ENCODE measurements at places on chromosomes 7 and 10. TPM values are rescaled to one million over a fixed set of nuclear protein-coding genes. Genes with fewer than 3 reads are reported as not detected.

DNA sequence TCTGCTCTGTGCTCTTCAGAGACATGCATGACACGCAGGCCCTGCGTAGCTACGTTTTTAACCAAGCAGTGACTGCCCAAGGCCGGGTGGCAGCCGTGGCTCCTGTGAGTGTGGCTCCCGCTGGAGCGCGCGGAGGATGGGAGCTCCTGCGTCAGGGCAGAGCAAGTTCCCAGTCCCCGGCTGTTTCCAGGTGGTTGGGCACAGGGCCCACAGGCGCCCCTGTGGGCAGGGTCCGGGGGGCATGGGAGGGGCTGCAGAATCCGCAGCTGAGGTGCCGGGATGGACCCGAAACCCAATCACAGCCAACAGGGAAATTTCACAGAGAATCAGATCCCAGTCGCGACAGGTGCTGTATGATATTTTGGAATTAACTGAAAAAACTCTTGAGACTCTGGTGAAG is 9.8 kb downstream of the NKX6-2 start:
- no peak for DNase-seq

TRPV5 gene
- polyA plus RNA-seq: not detected

- no peak for DNase-seq
These were observed 94.1 kb downstream of the SH3PXD2A start for GRCh38 chr10:103761075-103761920.

DNA sequence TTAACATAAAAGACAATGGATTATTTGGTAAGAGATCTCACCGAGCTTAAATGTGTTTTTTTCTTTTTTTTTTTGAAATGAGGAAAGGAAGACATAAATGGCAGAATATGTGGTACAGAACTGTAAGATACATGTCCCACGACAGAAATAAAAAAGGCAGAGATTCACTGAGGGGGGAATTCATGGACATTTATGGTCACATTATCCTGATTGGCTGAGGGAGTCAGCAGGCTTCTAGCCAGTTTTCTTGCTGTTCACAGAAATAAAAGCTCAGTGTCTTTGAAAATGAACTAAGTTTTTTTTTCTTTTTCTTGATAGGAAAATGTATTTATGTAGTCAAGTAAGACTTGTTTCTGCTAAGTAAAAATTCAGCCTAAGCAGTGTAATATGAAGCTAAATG is 8.2 kb upstream of the FAS start:
- no peak for DNase-seq

DNA sequence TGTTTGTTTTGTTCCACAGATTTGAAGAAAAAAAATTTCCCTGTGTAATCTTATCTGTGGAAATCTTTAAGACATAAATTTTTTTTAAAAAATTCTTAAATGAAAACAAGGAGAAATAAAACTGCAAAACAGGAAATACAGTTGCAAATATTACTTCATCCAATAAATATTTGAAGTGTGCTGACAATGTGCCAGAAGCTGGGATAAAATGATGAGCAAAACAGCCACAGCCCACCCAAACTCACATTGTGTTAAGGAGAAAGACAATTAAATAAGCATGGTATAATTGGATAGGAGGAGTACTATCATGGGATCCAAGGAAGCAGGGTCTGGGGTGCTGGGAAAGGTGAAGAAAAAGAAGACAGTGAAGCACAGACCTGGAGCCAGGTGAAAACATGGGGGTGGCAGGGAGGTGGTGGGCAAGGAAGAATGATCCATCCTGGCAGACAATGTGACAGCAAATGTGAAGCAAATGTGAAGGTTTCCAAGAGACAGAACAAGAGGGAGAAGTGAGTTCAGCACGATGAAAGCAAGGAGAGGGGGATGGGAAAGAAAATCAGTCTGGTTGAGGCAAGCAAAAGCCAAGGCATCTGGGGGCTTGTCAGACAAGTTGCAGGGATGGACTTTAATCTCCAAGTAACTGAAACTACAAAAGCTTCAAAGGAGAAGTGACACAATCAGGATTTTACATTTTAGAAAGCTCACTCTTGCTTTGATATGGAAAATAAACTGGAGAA is 135.9 kb downstream of the HIBADH start:
- no peak for DNase-seq

DNA sequence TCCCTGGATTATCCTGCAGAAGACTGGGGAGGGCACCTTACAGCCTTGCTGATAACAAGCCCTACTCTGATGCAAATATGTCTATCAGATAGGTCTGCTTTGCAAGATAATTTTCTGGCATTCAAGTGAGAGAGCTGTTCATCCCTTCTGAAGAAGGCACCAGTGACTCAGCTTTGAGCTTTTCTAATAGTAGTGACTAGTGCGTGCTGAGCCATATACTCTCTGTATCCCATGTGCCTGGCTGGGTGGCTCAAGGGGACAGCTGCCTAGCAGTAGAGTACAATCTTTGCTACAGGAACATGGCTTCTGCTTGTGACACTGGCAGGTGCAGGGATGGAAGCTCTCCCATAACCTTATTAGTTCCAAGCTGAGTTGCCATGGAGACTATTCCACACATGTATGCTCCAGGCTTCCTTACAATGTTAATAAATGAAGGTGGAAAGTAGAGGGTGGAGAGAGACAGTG is 35.0 kb upstream of the ABCB4 start:
- DNase-seq: no peak

DNA sequence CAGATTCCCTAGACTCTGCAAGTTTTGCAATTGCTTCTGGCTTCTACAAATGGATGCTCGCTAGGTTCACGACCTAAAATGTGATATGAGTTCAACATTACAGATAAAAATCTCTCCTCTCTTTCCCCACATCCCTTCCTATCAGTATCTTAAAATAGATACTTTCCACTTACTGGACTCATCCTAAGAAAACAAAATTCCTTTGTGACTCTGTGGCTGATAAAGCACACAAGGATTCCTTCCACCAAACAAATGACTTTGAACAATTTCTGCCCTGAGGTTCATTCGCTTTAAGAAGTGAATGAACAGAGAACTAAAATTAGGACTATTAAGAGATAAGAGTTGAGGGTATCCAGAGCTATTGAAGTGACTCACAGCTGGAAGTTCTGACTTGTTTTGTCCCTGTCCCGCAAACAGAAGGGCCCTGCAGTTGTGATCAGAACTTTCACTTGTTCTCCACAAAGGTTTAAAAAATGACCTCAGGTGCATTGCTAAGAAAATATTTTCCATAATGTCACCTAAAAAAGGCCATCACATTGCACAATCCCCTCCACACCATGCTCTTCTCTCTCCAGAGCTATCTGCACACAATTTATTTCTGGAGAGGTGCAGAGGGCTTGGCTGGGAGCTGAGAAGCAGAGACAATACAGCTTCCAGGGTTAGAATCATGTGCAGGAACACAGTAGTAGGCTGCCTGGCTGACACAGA is 96.1 kb downstream of the PIP4K2A start:
- DNase-seq: no peak

NSUN5 gene
- 14.6 TPM for polyA plus RNA-seq

DNA sequence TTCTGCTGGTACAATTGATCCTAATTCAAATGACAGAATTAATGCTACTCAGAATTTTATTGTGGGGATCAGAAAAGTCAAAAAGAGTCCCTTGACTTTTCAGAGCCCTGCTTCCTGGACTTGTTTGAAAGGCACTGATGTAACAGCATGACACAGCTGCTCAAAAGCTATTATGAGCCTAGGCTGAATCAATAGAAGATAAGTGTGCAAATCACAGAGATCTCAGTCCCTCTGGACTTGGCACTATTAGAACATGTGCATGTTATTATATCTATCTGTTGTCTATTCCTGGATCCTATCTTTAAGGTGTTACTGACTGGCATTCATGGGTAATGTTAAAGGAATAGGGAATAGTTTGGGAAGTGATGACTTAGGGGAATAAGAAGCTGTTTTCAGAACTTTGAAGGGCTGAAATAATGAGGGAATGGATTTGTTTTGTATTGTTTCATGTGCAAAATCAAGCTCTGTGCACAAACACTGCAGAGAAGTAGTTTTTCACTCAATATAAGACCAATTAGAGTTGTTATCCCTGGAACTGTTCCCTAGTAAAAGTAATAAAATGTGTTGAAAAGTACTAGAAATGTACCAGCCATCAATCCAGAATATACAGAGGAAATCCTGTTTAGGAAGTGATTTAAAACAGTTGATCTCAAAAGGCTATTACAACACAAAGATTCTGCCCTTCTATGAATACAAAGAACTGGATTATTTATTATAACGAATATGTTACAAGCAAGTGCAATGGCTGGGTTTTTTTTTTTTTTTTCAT is 814.9 kb upstream of the C7orf33 start:
- DNase-seq: no peak

GRCh38 chr7:2461268-2462026 is 14.8 kb downstream of the GRIFIN start:
- peak; percentile 54 for DNase-seq

ARHGAP19 gene
- polyA plus RNA-seq: 2.4 TPM

Measured in right cardiac atrium (tissue), 5 donors.